T-helper 1 cell (primary cell): ENCODE measurements at places on chromosomes 5 and 9.

DNA sequence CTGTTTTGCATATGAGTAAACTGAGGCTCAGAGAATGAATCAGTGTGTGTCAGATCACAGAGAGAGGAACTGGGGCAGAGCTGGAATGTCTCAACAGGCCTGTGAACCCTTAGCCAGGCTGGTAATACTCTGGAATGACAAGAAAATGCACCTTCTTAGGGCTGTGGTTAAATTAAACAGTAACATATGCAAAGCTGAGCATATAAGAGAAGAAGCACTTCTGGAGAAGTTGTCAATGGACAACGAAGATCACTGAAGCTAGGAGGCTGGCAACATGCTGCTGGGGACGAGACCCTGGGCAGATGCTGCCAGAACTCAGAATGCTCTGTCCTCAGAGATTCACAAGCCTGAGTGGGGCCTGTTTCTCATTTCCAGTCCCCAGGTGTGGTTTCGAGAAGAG is 64.6 kb upstream of the EPB41L4B start:
- DNase-seq, result no peak

GRCh38 chr5:129698661-129699060 is 49.2 kb upstream of the MINAR2 start:
- no peak for DNase-seq

DNA sequence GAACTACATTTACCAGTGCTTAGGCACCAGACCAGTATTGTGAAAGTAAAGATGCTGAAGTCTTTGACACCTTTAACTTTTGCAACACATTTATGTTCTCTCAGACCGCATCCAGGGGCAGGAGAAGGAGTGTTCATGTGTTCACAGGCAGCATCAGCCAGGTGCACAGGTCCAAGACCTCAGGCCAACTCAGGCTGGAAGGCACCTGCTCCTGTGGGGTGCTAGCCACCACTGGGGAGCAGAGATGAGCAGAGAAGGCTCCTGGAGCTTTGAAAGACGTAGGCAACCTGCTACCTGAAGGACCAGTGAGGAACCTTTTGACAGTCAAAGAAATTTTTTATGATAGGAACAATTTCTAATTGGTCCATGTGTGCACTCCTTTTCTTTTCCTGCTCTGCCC is 35.6 kb downstream of the DAPK1 start:
- DNase-seq, result no peak

DNA sequence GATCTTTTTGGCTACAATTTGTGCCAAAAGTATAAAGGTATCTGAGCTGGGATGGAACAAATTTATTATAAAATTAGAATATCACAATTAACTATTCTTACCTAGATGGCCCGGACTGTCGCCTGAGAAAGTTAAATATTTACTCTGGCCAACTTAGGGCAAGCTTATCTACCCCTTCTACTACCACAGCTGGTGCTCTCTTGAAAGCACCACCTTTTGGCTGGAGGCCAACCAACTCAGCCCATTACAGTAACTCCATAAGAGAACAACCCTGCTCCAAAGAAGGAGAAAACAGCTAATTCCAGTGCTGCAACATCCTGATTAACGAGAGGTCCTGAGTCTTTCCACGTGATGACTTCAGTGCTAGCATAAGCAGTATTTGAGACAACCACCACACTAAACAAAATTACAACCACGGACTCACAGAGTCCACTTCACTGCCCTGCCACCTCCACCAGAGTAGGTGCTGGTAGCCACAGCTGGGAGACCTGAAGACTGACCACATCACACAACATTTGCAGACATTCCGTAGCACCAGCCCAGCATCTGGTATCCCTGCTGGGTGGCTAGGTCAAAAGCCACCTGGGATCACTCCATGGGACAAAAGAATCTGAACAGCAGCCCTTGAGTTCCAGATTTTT is 43.2 kb downstream of the RGMB start:
- no peak for DNase-seq

- DNase-seq, result no peak
Measured at GRCh38 chr9:114701988-114702387, 20.0 kb upstream of the TEX48 start.

DNA sequence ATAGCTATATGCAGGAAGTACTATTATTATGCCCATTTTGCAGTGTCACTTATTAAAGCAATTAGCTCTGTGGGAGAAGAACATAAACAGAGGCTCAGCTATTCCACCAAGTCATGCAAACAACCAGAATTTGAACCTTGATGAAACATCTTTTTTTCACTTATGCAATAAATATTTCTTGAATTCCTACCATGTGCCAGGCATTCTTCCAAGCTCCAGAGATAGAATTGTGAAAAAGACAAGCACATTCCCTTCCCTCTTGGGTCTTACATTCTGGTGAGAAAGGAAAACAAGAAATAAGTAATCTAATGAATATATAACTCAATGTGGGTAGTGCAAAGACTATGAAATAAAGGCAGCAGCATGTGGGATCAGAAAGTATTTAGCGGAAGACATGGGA is 32.1 kb upstream of the ADRB2 start:
- no peak for DNase-seq

GRCh38 chr5:63263411-63263810 is 684.8 kb downstream of the LRRC70 start:
- DNase-seq, result no peak

- peak; percentile 52 for DNase-seq
Measured at GRCh38 chr5:172683645-172684471, 42.8 kb downstream of the NEURL1B start.

- DNase-seq, result no peak
Measured at GRCh38 chr5:57626703-57627102, 144.1 kb upstream of the ACTBL2 start.

DNA sequence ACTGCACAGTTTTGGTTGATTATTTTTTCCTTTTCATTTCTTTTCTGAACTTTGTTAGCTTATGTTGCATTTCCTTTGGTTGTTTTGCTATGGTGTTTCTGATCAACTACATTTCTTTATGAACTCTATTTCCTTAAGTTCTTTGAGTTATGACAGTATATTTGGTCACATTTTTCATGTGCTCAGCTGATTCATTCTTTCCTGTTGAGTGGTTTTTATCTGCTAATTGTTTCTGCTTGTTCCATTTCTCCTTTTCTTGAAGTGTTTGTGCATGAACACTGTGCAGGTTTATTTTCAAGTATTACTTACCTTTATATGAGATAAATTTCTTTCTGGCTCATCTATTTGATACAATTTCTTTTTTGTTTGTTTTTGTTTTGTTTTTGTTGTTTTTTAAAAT is 50.9 kb upstream of the MACIR start:
- DNase-seq, result peak; percentile 12

DNA sequence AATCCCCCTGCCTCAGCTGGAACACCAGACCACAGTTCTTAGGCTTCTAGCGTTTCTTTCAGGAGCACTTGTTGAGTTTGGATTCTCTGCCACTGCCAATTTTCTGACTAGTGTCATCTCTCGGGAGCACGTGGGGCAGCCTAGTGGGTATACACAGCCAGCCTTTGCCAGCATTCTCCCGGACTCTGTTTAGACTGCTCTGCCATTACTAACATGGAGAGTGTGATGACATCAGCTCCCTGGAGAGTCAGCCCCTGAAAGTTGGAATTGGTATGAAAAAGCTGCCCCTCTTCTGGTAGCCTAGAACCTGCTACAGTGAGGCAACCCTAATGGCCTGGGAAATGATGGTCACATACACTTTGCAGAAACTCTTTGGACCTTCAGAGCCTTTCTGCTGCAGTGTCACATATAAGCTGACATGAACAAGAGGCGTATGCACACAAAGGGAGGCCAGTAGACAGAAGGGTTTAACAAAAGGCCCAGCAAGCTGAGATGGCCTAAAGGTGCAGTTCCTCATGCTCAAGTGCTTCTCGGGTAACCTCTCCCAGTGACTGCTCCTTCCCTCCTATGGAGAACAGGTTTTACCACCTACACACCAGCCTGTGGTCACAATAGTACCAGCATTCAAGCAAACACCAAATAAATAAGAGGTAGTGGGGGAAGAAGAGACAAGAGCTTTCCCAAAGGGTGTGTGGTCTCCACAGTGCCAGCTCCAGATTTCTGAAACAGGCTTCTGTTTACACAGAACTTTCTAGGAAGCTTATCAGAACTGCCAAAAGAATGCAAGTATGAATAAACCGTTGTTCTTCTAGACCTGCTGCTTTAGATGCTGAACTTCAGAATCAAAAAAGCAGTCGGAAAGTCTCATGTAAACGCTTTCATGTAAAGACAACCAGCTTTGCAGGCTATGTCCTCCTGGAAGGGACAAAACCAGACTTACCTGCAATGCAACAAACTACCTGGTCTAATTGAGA is 16.5 kb downstream of the SPACA9 start:
- no peak for DNase-seq
